Activated CD4-positive, CD25-positive, alpha-beta regulatory T cell (primary cell): ENCODE measurements at places on chromosomes 13 and 19.

- DNase-seq: no peak
Observed at GRCh38 chr13:83450591-83450990, 431.7 kb downstream of the SLITRK1 start.

GRCh38 chr19:13366529-13367143, 139.6 kb downstream of the CACNA1A start:
- DNase-seq: no peak

DNA sequence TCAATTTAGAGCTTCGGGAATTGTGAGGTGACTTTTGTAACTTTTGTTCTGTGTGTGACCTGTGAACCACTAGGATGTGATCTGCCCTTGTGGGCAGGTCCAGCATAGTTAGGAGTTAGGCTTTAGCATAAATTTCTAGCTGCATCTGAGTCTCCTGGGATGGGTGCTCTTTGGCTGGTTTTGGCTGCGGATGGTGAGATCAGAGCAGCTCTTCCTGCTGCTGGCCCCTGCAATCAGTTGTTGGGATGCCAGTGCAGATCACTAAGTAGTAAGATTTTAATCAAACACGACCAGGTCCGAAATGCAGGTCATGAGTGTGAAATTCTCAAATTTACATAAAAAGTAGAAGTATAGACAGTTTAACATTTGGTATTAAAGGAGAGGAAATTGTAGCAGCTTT, 8.5 kb downstream of the CEBPG start:
- DNase-seq: no peak

DNA sequence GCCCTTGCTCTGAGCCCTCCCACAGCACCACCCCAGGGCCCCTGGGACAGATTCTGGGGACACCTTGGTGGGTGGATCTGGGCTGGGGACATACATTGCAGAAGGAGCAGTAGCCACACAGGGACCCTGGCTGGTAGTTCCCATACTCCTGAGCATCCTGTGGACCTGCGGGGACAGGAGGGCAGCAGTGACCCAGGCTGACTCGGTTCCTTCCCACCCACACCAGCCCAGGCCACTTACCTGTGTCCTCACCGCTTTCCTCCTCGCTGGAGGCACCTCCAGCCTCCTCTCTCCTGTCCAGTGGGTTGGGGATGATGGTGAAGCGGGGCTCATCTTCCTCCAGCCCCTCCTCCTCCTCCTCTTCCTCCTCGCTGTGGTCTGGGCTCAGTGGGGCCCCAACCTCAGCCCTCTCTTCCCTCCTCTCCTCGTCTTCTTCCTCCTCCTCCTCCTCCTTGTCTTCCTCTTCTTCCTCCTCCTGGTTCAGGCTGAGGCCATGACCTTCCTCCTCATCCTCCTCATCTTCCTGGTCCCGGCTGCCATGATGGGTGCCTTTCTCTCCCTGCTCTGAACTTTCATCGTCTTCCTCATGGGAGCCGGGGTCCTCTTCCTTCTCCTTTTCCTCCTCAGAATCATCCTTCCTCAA, 1.9 kb downstream of the HRC start:
- DNase-seq: no peak

DNA sequence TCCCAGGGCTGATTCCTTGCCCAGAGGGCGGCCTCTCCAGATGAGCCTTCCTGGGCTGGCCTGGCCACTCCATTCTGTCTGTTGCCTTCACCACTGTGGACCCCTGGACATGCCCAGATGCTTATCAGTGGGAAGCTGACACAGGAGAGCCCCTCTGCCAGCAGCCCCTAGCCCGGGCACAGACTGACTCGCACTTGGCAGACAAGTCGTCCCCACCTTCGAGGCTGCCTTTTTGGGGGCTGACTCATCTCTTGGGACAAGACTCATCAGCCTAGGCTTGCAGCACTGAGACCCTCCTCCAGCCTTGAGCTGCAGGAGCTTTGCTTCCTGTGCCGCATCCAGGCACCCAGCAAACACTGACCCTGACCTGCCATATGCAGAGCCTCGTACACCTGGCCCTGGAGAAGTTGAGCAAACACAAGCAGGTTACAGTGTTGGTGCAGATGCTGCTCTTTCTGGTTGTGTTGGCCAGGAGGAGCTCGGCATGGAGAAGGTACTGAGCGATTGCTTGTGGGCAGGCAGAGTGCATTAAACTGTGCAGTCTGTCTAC, 8.1 kb downstream of the CHST8 start:
- DNase-seq: no peak

DNA sequence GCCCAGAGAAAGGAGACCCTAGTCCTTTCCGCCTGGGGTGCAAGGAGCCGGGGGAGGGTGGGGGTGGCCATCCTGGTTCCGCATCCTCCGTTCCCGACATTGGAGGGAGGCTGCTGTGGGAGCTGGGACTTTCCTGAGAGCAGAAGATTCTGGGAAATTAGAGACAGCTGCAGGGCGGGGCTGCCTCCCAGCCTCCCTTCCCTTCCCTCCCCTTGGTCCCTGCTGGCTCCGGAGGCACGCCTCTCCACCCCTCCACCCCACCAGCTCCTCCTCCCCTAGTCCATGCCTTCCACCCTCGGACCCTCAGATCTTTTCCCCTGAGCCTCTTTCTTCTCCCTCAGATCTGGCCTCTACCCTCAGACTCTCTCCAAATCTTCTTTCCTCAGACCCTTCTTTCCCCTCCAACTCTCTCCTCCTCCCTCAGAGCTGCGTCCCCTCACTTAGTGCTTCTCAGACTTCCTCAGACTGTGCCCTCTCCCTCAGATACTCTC, 3.1 kb upstream of the BCL3 start:
- DNase-seq: no peak

- no peak for DNase-seq
Observed at GRCh38 chr19:35478794-35479677, 11.2 kb downstream of the KRTDAP start.

DNA sequence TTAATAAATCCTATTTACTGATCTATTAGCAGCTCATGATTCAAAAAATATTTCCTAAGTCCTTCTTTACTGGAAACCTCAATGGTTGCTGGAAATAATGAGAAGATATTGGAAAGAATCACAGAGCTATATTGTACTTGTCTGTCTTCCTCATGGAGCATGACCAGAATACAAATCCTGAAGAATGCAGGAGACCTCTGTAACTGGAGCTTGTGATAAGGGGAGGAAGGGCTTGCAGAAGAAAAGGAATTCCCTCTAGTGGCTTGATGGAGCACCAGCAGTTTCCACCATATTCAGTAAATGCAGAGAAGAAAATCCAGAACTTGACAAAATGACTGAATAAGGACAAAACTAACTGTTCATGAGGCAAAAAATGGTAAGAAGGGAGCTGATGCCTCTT, 1333.1 kb downstream of the EFNB2 start:
- DNase-seq: no peak

DNA sequence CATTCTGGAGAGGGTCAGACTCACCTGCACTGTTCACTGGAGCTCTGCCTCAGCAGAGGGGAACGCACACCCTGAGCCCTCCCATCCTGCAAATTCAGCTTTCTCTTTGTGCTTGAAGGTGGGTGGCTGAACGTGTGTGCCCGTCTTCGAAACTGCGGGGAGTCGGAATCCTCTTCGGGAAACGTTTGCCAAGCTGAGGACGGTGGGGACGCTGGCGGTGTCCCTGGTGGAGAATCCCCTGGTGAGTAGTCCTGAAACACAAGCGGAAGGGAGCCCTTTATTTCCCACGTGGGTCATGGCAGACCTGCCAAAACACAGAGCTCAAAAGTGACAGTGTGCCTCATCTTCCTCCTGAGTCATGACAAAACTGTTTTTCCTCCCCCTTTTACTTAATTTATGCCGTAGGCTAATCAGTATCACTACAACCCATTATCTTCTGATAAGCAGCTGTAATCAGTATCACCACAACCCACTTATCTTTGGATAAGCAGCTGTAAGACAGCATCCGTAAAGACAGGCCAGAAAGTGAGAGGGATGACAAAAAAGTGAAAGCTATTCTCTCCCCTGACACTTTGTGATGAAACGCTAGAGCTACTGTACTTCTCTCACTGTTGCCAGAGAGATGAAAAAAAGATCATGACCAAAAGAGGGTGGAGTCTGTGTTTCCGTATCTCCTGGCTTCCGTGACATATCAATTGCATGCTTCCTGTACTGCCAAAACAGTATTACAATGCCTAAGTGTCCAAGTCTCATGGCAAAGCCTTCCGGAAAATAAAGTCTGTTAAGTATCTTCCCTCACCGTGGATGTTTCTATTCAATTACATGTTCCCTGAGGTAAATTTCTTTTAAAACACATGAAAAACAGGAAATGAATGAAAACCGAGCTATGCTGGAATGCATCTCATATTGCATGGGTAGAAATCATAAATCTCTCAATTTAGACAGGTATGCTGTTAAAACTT, 155.5 kb downstream of the TBC1D4 start:
- DNase-seq: peak; percentile 13

GRCh38 chr13:114111577-114111976, 20.8 kb downstream of the RASA3 start:
- no peak for DNase-seq

- DNase-seq: no peak
Observed at GRCh38 chr19:611481-611868, 21.8 kb downstream of the HCN2 start.

DNA sequence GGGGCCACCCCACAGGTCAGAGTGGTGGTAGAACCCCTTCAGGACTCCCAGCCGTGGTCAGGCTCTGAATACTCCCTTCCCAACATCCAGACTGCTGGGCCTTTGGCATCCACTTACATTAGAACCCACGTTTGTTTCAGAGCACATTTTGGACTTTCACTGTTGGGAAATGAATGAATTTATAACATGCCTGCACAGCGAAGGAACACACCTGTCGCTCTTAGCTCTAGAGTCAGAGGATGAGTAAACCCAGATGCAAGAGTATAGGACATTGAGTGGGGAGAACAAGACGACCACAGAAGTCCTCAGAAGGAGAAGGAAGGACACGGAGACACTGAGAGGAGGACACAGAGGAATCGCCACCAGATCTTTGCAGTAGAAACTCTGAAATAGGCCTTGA, 30.9 kb downstream of the SHISA2 start:
- no peak for DNase-seq

DNA sequence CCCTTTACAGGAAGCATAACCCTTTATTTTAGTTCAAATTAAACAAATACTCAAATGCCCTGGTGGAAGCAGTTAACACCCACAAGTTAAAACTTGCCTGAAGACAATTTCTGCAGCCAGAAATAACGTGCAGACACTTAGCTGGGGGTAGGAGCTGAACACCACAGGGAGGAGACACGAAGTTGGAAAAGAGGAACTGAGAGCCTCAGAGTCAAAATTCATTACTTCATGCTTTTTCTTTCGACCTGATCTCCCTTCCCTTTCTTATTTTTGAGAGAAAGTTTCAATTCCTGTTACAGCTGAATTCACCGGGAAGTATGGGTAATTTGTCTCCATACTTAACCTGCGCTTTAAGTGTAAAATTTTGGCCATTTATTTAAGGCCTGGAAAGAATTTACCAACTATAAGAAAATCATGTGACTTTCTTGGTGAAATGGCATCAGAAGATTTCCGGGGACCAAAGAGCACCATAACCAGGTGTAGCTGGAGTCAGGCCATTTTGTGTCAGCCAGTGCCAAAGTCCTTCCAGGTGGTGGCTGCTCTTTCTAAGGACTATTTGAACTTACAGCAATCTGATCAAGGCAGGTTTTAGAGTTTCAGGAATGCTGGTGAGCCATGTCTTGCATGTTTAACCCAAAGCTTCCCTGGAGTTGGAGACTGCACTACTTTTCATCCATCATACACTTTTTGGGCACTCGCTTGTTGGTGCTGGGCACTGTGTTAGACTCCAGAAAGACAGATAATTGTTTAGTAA, 46.5 kb upstream of the RCBTB2 start:
- no peak for DNase-seq

DNA sequence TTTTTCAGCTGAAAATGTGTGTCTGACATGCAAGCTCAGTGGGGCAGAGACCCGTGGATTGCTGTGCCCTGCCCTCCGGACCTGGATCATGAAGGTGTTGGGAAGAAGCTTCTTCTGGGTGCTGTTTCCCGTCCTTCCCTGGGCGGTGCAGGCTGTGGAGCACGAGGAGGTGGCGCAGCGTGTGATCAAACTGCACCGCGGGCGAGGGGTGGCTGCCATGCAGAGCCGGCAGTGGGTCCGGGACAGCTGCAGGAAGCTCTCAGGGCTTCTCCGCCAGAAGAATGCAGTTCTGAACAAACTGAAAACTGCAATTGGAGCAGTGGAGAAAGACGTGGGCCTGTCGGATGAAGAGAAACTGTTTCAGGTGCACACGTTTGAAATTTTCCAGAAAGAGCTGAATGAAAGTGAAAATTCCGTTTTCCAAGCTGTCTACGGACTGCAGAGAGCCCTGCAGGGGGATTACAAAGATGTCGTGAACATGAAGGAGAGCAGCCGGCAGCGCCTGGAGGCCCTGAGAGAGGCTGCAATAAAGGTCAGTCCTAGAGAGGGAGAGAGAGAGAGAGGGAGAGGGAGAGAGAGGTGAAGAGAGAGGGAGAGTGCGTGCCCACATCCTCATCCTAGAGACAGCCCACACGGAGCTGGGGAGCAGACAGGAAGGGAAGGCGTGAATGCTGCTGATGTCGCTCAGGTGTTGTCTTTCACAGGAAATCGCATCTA, 5.1 kb upstream of the DCUN1D2 start:
- DNase-seq: no peak

GRCh38 chr13:100100115-100100879, 11.4 kb downstream of the PCCA start:
- no peak for DNase-seq

DNA sequence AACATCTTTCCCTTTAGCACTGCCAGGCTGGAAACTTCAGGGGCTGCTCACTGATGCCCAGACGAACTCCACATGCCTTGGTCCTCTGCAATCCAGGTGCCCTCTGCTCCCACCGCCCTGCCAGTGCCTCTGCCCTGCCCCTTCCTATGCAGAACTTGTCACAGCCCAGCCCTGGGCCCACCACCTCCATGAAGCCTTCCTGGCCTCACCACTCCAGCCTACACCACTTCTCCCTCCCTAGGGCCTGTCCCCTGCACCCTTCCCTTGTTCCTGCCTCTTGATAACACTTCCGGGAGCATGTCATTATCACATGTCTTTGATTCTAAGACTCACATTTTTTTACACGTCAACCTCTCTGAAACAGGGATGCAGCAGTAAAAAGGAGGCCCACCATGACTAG, 627.2 kb downstream of the UQCRFS1 start:
- DNase-seq: no peak

- no peak for DNase-seq
Observed at GRCh38 chr19:33689138-33689746, 67.5 kb downstream of the CHST8 start.

GRCh38 chr19:45640849-45641273, 1.7 kb upstream of the EML2 start:
- DNase-seq: peak; percentile 44

- no peak for DNase-seq
Observed at GRCh38 chr13:60627071-60627686, 230.2 kb downstream of the TDRD3 start.
